ENCODE measurements at places on chromosomes 2 and 18. TPM values are rescaled to one million over a fixed set of nuclear protein-coding genes. Genes with fewer than 3 reads are reported as not detected.

Gene MAP4K3
- 39.5 TPM for total RNA-seq

Gene ICOS
- not detected for total RNA-seq

Gene CEBPZOS
- total RNA-seq, result 54.8 TPM

Gene SPATA3
- not detected for total RNA-seq

Gene C2orf92
- 3.9 TPM for total RNA-seq

Gene MEX3C
- total RNA-seq, result 17.3 TPM

Gene SLC23A3
- 0.57 TPM for total RNA-seq

Gene ANO7
- 1.4 TPM for total RNA-seq

Gene OR6B2
- not detected for total RNA-seq

Gene ABI2
- total RNA-seq, result 75.4 TPM

Gene SS18
- total RNA-seq, result 41.9 TPM

All from right cardiac atrium (tissue), 5 donors.